ENCODE measurements at places on chromosomes 16 and 17.
A peak's percentile ranks its signal among the peaks of the same experiment; 100 is the strongest.

DNA sequence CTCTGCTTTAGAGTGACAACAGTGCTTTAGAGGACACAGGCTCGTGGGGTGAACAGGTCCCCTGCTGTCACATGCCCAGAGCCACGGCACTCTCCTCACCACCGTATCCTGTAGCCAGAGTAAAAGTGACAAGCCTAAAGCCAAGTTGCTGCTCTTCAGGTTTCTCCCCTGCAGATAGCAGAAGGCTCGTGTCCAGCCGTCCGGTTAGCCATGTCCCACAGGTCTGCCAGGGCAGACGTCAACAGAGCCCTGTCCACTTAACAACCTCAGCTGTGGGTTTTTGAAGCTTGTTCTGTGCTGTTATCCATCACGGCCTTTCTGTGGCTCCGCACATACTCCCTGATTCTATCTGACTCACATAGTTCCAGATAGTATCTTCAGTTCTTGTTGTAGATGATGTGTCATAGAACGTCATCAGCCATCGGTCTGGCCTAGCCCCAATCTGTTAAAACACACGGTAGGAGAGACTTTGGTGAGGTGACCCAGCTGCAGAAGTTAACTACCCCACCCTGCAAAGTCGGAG lies 100.7 kb downstream of the SOCS1 start:
- peak; percentile 74 for DNase-seq

DNA sequence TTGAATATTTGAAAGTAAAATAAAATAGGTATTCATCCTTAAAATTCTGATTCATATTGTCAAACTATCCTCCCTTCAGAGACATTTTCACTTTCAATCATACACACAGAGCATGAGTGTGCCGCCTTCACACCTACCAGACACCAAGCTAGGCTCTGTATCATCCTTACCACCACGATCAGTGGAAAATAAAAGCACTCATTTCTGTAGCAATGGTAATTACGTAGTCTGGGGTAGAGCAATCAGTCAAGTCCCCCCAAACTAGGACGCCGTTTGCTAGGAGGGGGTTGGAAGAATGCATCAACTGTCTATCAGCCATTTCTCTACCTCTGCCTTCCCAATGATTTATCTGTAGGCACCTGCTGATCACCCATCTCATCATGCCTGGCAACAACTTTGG lies 84.6 kb upstream of the GRIN2A start:
- DNase-seq, result no peak

- DNase-seq, result peak; percentile 93
Observed at GRCh38 chr17:50199803-50200456, 1.5 kb downstream of the COL1A1 start.

DNA sequence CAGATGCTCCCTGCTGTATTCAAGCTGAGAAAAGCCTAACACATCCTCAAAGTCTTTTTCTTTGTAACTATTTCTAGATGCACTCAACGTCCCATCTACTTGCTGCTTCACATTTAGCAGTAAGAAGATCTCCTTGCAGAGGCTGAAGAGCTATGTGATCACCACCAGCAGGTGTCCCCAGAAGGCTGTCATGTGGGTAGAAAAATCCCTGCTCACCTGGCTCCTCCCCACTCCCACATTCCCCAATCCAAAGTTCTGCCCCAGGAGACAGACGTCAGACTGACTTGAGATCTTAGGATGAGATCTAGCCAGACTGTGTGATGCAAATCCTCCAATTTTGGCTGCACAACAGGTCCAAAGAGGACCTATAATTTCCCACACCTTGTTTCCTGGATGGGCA lies 1.1 kb downstream of the CCL13 start:
- DNase-seq, result no peak

DNA sequence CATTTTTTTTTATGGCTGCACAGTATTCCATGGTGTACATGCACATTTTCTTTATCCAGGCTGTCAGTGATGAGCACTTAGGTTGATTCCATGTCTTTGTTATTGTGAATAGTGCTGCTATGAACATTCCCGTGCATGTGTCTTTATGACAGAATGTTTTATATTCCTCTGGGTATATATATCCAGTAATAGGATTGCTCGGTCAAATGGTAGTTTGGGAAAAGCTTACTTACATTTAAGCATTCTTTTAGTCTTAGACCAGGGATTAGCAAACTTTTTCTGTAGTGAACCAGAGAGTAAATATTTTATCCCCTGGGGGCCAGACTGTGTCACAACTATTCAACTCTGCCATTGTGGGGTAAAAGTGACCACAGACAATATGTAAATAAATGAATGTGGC lies 40.2 kb downstream of the MED13 start:
- no peak for DNase-seq

GRCh38 chr16:1900452-1900774 lies 17.8 kb downstream of the HS3ST6 start:
- no peak for DNase-seq

DNA sequence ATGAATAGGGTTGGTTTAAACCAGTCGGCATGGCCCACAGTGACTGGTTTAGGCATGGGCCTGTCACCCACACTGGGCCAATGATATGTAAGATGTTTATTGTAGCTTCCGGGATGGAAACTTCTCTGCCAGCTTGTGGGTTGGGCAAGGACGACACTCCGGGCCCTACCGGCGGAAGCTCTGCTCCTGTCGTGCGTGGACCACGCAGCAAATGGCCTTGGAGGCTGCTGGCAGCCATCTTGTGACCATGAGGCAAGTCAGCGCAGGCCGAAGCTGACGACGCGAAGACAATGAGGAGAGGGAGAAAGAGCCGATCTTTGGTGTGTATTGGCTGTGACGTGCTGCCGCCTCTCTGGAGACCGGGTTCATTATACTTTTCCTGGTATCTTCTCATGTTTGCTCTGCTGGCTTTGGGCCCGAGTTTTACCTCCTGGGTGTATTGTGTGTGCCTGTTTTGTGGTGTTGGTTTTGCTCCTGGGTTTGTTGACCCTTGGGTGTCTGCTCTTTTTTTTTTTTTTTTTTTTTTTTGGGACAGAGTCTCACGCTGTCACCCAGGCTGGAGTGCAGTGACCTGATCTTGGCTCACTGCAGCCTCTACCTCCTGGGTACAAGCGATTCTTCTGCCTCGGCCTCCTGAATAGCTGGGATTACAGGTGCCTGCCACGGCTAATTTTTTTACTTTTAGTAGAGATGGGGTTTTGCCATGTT lies 15.4 kb downstream of the SLC25A10 start:
- DNase-seq, result no peak

- DNase-seq, result no peak
Observed at GRCh38 chr17:47131761-47132160, 57.3 kb downstream of the CDC27 start.

GRCh38 chr16:26111900-26112299 lies 420.1 kb downstream of the HS3ST4 start:
- DNase-seq, result peak; percentile 35

DNA sequence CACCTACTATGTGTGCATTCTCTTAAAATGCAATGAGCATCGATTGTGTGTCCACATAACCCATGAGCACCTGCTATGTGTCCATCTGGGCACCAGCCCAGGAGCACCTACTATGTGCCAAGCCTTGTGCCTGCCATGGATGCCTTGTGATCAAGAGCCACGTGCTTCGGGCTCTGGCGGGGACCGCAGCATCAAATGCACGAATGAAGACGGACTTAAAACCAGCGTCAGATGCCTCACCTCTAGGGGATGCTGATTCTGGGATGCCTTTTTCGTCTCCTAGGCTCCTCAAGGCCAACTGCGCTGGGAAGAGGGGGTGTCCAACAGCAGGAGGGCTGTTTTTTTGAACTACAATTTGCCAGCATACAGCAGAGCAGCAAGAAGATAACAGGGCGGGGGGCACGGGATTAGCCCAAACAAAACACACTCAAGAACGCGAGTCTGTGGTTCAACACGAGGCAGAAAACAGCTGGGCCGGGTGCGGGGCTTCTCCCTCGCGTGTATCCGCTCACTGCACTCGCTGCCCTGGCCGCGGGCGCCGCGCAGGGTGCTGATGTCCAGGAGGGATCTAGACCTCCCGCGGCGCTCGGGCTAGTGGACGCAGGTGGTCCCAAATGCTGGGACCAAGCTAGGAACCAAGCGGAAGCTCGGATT lies 1.2 kb upstream of the GLIS2 start:
- peak; percentile 59 for DNase-seq

GRCh38 chr16:6725634-6726331 lies 606.9 kb upstream of the RBFOX1 start:
- DNase-seq, result no peak

- no peak for DNase-seq
Observed at GRCh38 chr16:66175636-66176035, 190.9 kb upstream of the CDH5 start.

- no peak for DNase-seq
Observed at GRCh38 chr17:40621578-40621977, 26.0 kb downstream of the SMARCE1 start.

DNA sequence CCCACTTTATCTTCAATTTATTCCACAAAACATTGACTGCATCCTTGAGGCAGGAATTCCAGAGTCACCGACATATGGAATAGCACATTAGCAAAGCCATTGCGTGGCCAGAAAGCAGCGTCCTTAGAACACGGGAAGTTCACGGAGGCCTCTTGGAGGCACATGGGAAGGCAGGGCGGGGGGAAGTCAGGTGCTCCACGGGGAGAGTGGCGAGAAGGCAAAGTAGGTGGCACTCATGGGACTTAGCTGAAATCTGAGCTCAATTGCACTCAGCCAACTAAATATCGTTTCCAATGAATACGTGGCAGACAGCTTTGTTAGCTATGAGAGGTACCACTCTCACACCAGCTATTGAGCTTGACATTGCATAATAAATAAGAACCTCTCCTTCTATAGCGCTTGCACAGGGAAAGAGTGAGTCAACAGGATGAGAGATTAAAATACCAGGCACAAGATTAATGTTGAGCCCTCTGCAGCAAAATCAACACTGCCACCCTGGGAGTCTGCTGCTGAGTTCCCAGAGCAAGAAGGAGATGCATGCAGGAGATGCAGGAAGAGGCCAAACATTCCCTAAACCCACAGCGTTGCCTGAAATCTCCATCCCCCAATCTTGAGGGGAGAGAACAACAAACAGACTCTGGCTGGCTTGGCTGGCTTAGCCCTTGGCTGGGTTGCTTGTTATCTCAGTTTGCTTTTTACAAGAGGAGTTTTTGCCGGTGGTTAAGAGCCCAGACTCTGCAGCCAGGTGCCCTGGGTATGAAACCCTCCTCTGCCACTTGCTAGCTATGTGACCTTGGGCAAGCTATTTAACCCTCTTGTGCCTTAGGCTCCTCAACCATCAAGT lies 28.8 kb downstream of the ABCC12 start:
- peak; percentile 5 for DNase-seq

- DNase-seq, result no peak
Observed at GRCh38 chr17:740240-741017, 8.0 kb downstream of the TLCD3A start.

DNA sequence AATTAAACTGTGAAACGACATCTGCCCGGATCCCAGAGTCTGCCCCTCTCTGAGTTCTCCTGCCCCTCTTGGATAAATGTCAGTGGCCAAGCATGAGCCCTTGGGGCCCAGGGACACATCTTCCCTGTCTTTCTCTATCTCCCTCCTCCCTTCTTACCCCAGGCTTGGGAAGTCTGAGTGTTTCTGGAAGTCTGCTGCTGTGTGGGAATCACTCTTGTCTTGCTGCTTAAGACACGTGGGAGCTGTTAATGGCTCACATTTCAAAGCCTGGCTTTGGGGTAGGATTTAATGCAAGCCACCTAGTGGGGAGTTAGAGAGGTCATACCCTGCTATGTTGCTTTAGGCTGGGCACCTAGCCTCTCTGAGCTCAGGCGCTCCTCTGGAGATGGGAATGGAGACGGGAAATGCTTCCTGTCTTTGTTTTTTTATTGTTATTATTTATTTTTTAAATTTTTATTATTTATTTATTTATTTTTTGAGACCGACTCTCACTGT lies 218.5 kb upstream of the CIBAR2 start:
- peak; percentile 81 for DNase-seq

GRCh38 chr17:78933959-78934568 lies 8.9 kb upstream of the TIMP2 start:
- DNase-seq, result peak; percentile 46

DNA sequence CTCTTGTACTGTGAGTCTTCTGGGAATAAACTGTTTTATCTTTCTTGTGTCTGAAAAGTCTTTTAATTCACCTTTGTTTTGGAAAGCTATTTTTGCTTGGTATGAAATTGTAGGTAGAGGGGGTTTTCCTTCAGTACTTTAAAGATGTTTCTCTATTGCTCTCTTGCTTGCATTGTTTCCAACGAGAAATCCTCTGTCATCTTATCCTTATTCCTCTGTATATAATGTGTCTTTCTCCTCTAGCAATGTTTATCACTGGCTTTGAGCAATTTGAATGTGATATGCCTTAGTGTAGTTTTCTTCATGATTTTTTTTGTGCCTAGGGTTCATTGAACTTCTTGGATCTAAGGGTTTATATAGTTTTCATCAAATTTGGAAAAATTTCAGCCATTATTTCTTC lies 96.3 kb downstream of the CDK5R1 start:
- no peak for DNase-seq

GRCh38 chr17:74210191-74211140 lies 2.9 kb upstream of the TTYH2 start:
- DNase-seq, result peak; percentile 66

DNA sequence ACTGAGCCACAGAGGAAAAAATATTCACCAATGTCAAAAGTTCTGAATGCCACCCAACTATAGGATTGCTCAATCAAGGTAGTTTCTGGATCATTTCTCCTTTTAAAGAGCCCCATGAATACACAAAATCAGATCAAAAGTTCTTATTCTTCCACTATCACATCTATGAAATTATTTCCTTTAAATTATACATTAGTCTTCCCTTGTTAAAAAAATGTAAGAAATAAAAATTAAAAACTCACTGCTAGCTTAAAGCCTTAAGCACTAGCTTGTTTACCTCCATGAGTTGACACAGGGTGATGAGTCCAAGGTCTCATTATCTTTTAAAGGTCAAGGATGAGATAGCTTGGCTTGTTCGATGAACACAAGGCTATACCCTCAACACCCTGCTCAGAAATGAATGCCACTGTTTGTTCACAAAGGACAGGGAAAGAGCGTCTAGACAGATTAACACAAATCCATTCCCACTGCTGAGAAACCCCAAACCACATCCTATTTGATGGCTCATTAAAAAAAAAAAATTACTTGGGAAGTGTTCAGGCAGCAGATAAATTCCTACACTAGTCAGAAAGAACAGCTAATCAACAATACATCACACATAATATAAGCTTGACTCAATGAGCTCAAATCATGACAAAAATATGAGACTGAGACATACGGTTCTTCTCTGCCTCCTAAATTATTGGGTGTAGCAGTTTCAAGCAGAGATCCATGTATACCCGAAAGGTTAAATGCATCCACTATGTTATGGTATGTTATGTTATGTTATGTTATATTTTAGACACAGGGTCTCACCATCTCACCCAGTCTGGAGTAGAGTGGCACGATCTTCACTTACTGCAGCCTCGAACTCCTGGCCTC lies 118.9 kb downstream of the PARN start:
- DNase-seq, result peak; percentile 78

- no peak for DNase-seq
Observed at GRCh38 chr16:66541388-66542355, 8.2 kb downstream of the TK2 start.

- DNase-seq, result no peak
Observed at GRCh38 chr17:74213861-74214391, 555 bp downstream of the TTYH2 start.

GRCh38 chr16:64808474-64808873 lies 313.4 kb downstream of the CDH11 start:
- DNase-seq, result no peak

- no peak for DNase-seq
Observed at GRCh38 chr17:48598736-48599135, 5.2 kb upstream of the HOXB5 start.

- DNase-seq, result no peak
Observed at GRCh38 chr16:20952139-20952920, 51.8 kb downstream of the LYRM1 start.
